ENCODE measurements at places on chromosomes 13 and 19.

GRCh38 chr13:51328488-51328887 lies 11.0 kb upstream of the SERPINE3 start:
- DNase-seq = peak; percentile 85

GRCh38 chr19:30450100-30450499 lies 77.9 kb downstream of the ZNF536 start:
- DNase-seq = peak; percentile 69

DNA sequence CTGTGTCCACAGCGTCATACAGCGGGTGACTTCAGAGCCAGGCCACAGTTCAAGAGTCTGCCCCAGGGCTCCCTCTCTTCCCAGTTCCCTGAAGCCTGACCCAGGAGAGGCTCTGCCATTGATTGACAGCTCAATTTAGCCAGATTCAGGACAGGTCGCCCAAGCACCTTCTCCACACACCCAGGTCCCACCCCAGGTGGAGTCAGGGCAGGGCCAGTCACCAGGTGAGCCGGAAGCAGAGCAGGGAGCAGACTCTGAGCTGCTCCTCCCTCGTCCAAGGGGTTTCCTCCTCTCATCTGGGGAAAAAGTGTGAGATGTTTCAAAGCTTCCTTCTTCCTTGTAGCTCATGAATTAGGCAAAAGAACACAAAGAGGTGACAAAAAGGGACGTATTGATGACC lies 5.6 kb downstream of the CEACAM7 start:
- no peak for DNase-seq

- no peak for DNase-seq
These were observed 11.9 kb downstream of the EPS8L1 start for GRCh38 chr19:55087542-55087901.

DNA sequence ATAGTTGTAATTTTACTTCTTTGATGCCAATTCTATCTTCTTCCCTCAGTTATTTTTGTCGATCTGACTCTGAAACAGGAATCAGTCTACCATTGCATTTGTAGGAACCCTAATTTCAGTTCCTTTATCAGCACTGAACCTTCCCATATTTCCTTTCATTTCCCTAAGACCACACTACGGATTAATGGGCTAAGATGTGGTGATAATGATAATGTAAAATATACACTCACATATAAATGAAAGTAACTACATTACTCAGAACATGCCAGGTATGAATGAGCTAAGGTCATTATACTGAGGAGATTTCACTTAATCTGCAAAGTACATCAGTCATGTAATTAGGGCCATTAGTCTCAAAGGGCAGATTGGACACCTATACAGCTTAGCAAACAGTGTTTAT lies 60.2 kb upstream of the RFC3 start:
- no peak for DNase-seq

GRCh38 chr19:38194061-38194701 lies 29.8 kb downstream of the DPF1 start:
- no peak for DNase-seq

Measured in HAP-1 (cell line).